NCI-H1105 (cell line): ENCODE measurements at places on chromosomes 3 and 15.

- DNase-seq, result peak; percentile 86
Observed at GRCh38 chr3:185210621-185211142, 43.2 kb downstream of the EHHADH start.

DNA sequence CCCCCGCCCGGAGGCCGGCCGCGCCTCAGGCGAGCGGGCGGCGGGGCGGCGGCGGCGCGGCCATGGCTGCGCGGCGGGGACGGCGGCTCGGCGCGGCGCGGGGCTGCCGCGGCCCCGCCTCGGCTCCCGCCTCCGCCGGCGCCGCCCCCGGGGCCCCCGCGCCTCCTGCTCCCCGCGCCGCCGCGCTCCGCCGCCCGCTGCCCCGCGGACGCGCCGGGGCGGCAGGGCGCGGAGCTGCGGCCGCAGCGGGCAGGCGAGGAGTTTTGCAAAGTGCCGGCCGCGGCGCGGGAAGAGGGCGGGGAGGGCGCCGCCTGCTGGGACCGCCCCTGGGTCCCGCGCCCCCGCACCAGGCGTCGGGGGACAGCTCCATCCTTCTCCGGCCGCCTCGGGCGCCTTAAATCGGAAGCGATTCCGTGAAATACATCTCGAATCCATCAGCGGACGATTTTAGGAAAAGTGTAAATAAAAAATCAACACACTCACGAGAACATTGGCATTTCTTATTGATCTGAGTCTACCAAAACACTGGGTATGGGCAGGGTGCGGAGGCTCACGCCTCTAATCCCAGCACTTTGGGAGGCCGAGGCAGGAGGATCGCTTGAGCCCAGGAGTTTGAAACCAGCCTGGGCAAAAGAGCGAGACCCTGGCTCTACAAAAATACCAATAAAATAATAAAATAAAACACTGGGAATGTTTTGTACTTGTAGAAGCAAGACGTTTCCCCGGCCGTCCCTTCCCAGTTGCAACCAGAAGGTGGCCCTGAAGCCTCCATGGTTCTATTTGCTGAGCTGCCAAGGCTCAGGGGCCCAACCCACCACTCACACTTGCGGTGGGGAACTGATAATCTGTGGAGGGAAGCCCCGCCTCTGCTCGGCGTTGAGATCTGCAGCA is 136.9 kb downstream of the NUP210 start:
- DNase-seq, result no peak

DNA sequence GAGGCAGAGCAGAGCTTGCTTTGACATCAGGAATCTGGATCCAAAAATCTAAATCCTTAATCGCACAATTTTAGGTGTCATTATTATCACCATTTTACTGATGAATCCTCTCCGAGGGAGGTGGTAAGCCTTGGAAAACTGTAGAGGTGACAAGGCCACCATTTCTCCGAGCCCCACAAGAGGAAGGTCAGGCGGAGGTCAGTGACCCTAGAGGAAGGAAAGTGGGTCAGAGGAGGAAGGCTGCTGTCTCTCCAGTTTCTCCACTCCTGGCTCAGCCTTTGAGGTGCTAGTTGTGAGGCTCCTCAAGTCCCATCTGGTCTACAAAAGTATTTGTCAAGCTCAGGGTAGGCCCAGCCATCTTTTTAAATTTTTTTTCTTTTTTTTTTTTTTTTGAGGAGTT is 3.2 kb downstream of the DVL3 start:
- DNase-seq, result no peak

GRCh38 chr3:16944356-16944755 is 59.6 kb downstream of the PLCL2 start:
- DNase-seq, result no peak

GRCh38 chr3:138082085-138082991 is 33.1 kb downstream of the DZIP1L start:
- DNase-seq, result no peak

GRCh38 chr15:50046159-50046558 is 72.9 kb downstream of the ATP8B4 start:
- no peak for DNase-seq

- no peak for DNase-seq
Observed at GRCh38 chr3:22729981-22730380, 473.1 kb upstream of the UBE2E2 start.

GRCh38 chr3:124373524-124373923 is 356.7 kb upstream of the UMPS start:
- DNase-seq, result no peak

DNA sequence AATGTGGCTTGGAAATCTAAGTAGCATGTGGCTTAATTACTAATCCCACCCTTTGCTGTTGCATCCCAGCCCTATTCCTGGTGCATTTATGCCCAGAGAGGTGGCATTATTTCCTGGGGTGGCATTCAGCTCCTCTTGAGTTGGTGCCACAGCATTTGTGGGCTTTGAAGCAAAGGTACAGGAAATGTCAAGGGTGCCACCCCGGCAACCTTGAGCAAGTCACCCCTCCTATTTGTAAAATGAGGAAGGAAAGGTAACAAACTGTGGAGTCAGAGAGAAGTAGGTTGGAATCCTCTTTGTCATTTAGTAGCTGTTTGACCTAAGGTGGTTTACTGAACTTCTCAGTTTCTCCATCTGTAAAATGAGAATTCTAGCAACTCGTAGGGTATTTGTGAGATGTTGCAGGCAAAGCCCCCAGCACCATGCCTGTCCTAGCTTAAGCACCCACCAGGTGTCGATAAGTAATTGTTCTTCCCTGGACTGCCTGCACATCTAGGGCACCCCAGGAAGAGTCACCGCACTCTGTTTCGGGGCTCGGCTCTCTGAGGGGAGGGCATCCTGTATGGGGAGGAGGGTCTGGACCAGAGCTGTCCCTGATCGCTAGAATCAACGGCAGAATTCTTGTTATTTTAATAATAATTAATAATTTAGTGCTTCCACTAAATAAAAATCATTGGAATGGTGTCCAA is 17.1 kb downstream of the ISG20 start:
- no peak for DNase-seq

GRCh38 chr3:79006077-79006476 is 761.7 kb downstream of the ROBO1 start:
- no peak for DNase-seq

DNA sequence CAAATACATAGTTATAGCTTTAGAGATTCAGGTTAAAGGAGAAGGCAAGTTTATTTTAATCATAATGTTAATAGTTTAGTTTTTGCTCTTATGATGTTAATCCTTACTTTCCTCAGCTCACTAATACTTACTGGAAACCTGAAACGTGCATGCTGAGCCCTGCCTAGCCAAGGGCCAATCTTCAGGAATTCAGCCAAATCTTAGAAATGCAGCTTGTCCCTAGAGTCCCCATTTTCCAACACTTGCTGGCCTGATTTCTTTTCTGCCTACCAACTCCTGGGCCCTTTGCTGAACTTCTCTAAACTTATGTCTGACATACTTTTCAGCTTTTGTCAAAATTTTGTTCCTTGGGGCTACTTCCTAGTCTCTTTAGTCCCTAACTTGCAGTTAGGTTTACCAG is 22.8 kb downstream of the BCHE start:
- DNase-seq, result no peak

DNA sequence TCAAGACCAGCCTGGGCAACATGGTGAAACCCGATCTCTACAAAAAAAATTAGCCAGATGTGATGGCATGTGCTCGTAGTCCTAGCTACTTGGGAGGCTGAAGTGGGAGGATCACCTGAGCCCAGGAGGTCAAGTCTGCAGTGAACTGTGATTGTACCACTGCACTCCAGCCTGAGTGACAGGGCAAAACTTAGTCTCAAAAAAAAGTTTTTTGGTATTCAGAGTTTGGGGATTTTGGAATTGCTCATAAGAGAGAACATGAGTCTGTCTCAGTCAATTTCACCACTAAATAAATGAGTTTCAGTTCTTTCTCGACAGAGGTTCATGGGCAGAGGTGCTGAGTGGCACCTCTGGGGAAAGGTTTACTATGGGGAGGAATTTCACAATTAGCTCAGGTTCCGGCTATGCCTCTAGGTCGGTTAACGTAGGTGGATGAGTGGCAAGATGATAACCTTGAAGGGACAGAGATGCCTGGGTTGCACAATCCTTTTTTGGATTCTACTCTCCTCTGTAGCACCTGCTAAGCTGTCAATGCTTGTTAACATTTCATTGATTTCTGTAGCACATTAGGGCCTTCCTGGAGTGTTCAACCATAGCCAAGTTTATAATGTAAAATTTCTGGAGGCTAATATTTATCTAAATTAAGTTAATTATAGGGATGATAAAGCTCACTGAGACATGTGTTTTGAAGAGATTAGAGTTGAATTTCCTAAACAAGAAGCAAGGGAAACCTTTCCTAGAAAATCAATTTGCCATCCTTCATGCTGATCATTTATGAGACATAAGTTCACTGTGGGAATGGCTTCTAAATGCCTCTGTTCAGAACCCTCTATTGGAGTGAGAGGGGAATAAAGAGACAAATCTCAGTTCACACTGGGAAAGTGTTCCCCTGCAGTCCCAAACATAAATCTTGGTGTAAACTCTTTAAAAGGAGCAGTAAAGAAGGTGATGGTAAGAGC is 37.4 kb upstream of the DCP1A start:
- DNase-seq, result no peak

DNA sequence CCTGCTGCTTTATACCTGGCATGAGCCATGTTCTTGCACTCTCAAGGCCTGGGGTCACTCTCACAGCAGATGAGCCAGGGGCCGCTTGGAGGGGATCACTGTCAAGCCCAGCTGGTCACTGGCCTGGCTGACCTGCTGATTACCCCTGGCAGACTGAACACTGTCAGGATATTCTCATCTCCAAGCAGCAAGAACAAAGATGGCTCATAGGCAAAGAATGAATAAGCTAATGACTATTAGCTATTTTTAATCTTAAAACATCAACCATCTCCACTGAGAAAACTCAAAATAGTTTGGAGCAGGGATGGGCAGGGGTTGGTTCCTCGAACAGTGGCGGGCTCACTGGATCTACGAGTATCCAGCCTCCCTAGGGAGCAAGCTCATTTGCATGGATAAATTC is 64.4 kb upstream of the ACAN start:
- DNase-seq, result no peak

GRCh38 chr3:139291276-139292051 is 52.4 kb upstream of the MRPS22 start:
- no peak for DNase-seq

DNA sequence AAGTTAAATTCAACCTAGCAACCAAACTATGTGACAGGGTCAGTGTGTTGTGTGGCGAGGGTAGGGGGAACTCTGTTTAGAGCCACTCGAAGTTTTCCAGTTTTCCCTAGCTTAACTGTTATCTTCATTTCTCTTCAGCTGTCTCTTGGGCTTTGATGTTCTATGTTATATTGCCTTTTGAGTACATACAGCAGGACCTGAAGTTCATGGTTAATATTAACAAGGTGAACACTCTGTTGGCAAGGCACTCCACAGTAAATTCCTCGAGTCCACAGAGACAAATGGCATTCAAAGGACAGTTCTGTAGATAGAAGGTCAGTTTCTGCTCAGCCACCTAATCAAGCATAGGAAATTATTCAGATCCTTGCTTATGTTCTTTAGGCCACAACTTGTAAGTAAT is 147.9 kb upstream of the DPH6 start:
- DNase-seq, result no peak

GRCh38 chr3:61300006-61300380 is 48.7 kb upstream of the FHIT start:
- no peak for DNase-seq

DNA sequence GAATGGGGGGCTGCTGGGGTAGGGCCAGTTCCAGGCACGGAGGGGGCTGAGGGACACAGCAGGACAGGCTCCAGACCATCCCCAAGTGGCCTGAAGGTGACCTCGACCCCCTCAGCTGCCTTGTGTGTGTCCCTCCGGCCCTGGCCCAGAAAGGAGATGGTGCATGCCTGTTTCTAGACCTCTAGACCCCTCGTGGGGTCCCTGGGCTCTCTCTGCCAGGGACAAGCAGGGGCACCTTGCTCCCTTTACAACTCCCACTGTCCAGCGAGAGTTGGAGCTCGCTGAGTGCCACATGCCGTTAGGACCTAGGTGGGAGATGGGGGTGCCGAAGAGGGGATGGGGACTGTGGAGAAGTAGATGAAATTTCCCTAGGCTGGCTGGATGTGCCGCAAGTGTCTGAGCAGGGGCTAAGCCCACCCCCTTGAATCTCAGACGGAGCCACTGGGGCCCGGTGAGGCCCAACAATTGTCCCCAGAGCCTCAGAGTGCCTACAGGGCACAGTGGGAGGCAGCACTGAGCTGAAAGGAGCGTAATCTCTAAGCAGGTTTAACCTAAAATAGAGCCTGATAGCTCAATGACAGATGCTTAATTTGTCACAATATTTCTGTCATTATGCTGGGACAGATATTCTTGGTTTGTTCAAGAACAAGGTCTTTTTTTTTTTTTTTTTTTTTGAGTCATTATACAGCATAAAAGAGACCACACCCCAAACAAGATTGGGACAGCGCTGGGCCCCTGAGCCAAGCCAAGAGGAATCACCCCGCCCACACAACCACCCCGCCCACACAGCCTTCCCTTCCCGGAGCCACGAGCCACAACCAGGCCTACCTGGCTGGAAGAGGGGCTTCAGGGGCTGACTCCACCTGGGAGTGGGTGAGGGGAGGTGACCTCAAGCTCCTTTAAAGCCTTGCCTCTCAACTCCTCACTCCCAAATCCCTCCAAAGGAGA is 23.6 kb upstream of the KLF13 start:
- DNase-seq, result no peak

- DNase-seq, result no peak
Observed at GRCh38 chr3:9087831-9088413, 124.7 kb upstream of the RAD18 start.

DNA sequence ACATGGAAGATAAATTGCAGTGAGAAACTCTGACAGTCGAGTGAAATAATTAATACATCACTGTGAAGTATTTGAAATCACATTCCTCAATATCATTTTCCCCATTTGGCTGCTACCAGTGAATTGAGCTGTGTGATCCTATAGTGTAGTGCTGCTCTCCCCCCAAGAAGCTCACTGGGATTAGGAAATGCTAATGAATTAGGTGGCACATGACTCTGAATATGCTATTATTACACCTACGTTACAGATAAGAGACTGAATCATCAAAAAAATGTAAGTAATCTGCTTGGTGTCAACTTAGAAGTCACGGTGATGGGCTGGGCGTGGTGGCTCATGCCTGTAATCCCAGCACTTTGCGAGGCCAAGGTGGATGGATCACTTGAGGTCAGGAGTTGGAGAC is 34.7 kb upstream of the SYNM start:
- DNase-seq, result no peak

- DNase-seq, result peak; percentile 9
Observed at GRCh38 chr15:96947296-96948229, 617.1 kb downstream of the NR2F2 start.

DNA sequence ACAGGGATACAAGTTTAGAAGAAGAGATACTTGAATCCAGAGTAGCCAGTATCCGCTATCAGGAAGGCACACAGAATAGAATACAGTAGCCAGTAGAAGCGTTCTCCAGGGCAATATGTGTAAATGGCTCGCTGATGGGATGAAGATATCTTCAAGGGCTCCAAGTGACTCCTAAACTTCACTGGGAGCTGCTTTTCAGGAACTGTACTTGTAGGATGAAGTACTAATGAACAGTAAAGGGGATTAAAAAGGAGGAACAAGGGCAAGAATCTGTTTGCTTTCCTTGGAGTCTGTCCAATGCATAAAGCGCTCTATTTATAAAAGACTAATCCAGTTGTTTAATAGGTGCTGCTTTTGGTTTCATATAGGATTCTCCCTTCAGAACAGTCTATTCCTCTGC is 78.4 kb downstream of the THRB start:
- no peak for DNase-seq
